ENCODE measurements at places on chromosomes 1 and 21. TPM values are rescaled to one million over a fixed set of nuclear protein-coding genes. Genes with fewer than 3 reads are reported as not detected.

The AMY1C gene
- total RNA-seq, result not detected

DNA sequence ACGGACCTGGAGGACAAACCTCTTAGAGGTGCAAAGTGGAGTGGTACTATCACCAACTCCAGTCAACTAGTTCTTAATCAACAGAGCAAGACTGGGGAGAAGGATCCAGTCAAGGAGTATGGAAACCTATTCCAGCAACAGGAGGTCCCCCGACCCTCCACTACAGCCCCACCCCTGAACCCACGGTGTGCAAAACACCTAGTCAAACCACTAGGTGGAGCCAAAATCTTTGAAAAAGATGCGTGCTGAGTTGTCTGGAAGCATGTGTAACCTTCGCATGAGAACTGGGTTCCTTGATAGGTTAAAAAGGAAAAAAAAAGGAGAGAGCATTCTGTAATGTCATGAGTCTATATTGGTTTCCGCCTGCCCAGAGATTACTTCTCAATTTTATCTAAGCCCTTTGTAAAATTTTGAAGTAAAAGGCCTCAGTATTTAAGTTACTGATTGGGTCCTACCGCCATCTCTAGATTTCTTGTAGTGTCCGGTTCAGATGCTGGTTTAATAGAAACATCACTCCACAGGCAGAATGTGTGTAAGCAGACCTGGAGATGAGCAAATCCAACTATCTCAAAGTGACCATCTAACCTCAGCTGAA lies 81.9 kb upstream of the HAO2 start:
- peak; percentile 73 for DNase-seq

GRCh38 chr1:47211796-47212269 lies 20.2 kb downstream of the TAL1 start:
- DNase-seq, result no peak

DNA sequence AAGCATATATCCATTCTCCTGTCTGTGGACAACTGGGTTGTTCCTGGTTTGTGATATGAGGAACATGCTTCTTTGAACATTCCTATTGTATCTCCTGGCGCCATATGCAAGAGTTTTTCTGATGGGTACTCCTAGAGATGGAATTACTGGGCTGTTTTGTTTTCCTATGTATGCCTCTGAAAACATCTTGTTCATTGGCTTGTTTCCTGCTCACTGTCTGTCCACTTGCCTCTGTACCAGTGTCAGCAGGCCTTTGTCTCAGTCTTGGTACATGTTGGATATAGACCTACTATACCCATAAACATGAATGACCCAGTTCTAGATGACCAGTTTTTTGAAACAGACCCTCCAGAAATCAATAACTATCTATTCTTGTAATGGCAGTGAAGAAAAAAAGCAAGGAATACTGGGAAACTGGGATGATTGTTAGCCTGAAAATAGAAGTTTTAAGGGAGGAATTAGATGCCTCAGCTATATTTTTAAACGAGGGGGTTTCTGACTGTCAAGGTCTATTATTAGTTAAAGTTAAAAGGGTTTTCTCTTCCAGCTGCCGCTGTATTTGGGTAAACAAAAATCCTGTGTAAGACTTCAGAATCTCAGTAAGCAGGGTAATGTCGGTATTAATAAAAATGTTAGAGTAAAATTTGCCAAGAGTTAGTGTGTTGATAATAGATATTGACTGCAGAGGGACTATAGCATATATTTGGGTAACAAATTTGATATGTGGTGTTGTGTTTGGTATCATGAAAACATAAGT lies 103.6 kb downstream of the RYR2 start:
- DNase-seq, result no peak

- DNase-seq, result peak; percentile 61
Observed at GRCh38 chr1:178529364-178530036, 16.6 kb downstream of the TEX35 start.

The MIXL1 gene
- total RNA-seq, result 8.6 TPM

DNA sequence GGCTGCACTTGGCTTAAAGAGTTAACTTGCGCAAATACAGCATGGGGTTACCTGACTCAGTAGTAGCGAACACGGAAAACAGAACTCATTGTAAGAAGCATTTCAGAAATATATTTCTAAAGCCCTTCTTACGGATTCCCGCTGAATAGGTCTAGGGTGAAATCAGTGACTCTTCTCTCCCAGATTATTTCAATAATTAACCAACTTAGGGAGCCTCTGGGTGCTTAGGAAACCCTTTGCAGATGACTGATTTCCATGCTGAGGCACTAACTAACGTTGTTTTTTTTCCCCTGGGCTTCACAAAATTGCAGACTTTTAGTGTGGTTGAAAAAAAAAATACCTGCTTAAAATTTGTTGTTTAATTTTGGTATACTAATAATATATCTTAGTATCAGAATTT lies 40.3 kb downstream of the BTG3 start:
- no peak for DNase-seq

GRCh38 chr1:27031235-27032118 lies 18.8 kb upstream of the TENT5B start:
- no peak for DNase-seq

GRCh38 chr1:7865978-7866377 lies 13.1 kb upstream of the UTS2 start:
- DNase-seq, result no peak

- DNase-seq, result no peak
Observed at GRCh38 chr1:11188381-11188780, 774 bp upstream of the ANGPTL7 start.

DNA sequence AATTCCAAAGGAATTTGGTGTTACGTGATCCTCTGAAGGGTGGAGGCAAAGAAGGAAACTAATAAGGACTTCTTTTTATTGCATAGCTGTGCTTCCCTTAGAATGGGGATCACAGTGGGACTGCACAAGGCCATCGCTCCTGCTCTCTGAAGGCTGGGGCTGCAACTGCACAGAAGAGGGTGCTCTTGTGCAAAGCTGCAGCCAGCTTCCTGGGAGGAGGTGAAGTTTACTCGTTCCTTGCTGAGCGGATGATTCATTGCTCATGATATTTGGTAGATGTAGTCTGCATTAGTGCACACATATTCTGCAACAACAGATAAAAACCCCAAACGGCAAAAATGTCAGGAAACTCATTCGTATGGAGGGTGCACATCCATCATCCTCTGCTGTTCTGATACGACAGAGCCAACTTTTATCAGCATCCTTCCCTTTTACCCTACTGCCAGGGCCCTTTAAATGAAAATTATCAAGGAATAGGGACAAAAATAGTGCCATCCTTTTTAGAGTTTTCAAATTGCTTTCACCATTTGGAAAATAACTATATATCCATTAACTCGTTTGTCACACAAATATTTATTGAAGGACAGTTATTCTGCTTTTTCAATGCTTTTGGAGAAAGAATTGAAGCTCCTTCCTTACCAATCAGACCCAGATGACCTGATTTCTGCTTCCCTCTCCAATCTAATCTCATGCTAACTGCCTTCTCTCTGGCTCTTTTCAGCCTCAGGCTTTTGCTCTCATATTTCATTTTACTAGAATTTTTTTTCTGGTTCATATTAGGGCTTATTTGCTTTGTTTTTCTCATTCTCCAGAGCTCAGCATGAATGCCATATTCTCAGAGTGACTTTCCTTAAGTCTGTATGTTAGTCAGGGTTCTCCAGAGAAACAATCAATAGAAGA lies 263.6 kb downstream of the DUSP10 start:
- peak; percentile 12 for DNase-seq

- no peak for DNase-seq
Observed at GRCh38 chr1:98364544-98364943, 297.0 kb upstream of the SNX7 start.

GRCh38 chr1:30405081-30405480 lies 318.3 kb downstream of the MATN1 start:
- DNase-seq, result no peak

The CCDC181 gene
- not detected for total RNA-seq

DNA sequence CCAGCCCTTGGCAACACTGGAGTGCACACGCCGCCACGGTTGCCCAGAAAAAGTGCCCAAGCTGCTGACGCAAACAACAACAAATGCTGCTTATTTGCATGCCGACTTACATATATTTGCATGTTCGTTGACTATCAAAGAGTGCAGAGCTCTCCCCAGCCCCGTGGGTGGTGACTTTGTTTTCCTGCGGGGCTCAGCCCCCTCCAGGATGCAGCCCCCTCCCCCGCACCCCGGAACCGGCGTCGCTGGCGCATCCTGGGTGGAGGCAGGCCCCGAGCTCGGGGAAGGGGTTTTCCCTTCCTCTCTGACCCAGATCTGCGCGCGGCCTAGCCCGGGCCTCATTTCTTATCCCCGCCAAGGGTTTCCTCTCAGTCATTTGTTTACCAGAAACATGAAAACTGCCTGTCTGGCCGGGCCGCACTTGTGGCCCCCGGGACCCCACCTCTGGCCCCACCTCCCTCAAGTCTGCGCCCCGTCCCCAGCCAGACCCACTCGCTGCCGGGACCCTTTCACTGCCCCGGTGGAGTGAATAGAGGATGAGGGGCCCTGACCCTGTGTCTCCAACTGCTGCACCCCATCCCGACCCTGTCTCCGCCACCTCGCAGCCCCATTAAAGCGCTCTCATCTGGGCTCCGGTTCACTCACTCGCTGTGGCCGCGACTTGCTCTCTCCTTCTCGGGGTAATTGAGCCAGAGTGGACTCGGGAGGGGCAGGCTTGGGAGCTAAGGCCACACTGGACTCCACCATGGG lies 5.5 kb downstream of the TNFRSF25 start:
- no peak for DNase-seq

The LCA5L gene
- total RNA-seq, result 0.55 TPM

DNA sequence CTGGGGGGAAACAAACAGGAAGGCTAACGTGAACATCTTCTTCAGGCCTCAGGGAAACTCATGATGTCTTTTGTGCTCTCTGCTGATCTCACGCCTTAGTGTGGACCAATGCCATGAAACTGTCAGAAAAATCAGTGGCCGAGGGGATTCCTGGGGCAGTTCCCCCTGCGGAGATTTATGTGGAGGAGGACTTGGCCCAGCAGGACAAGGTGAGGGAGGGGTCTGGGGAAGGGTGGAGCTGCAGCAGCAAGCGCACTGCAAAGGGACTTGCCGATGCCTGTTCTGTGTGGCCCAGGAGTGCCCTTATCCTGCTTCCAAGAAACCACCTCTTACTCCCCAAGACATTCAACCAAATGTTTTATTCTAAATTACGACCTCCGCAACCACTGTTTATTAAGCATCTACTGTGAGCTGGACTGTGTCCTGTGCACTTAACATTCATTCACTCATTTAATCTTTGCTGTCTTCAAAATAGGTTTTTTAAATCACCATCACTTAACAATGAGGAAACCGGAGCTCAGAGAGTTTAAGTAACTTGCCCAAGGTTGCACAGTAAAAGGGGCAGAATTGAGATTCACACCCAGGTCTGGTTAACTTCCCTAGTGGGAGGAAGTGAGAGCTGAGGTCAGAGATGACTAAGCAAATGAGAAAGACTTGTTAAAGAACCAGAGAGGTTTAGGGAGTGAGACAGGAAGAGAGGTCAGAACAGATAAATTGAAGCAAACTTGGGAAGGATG lies 49.7 kb downstream of the FHAD1 start:
- DNase-seq, result no peak

GRCh38 chr1:100035214-100035613 lies 65.4 kb downstream of the SLC35A3 start:
- DNase-seq, result no peak

DNA sequence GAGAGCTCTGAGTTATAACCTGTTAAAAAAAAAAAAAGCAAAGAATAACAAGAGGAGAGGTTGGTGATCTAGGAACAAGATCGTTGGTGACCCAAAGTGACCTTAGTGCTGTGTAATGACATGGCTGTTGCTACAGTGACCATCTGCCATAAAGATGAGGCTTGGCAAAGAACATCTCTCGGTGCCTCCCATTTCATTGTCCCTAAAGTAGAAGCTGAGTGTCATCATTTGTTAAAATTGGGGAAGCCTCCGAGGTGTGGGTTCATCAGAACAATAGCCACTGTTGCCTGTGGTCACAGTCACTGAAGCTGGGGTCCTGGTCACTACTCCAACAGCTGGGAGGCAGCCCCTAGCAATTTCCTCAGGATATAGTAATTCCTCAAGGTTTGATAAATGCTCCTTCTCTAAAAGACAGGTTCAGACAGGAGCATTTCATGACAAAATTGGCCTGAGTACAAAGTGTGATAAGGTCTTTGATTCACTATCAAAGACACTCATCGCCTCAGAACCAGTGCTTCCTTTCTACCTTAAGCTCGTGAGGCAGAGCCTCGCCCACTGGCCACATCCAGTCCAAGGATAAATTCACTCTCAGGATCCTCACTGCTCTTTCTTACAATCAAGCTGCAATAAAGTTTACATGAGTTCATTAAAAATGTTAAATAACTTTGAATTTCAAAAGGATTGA lies 81.9 kb upstream of the RGS2 start:
- DNase-seq, result no peak

DNA sequence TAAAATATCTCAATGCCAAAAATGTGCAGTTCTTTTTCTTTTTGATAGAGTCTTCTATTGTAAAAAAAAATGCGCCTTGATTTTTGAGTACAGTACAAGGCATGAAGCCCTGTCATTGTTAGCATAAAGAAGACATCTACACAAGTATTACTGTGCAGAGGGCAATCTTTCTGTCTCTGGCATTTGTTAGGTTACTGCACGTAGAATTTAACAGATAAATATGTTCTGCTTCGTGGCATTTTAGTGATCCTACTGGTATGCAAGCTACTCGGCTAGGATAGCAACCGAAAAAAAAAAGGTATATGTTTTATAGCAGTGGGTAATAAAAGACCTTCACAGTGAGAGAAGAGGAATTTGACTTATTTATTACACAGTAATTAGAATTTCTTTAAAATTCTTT lies 492.9 kb upstream of the ADGRL2 start:
- no peak for DNase-seq

- DNase-seq, result peak; percentile 74
Observed at GRCh38 chr1:87226341-87226760, 102.3 kb upstream of the LMO4 start.

The MCOLN2 gene
- total RNA-seq, result not detected

DNA sequence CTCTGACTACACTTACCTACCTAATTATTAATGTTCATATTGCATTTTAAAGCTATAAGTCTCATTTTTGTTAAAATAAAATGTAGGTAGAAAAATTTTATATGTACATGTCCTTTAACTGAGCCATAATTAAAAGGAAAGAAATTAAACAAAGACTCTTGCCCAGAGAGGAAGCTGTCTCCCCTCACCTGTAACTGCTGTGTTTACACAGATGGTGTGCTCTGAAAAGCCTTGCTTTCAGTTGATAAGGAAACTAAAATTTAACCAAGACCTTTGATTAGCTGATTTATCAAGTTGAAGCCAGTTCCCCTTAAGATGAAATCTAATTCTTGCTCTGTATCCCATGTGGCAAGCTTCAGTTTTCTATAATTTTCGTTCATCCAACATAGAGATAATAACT lies 213.5 kb downstream of the LYPLAL1 start:
- DNase-seq, result no peak

DNA sequence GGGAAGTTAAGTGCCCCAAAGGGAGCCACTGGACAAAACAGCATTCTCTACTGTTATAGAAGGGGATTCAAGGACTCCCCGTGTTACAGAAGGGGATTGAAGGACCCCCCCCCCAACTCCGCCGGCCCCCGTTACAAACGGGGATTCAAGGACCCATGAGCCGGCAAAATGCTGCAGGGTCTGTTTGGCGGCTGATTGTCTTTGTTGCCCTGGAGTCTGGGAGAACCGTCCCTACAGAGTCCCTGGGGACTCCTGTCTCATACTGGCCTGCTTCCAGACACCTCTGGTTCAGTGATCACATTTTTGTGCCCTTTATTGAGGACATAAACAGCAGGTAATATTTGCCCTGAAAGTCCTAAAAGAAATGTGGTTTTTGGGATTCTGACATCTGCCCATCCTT lies 96.4 kb downstream of the SYF2 start:
- DNase-seq, result no peak

Measured in HepG2 (cell line).